Vagina (tissue), 2 donors: ENCODE measurements at places on chromosomes 2 and 18. TPM values are rescaled to one million over a fixed set of nuclear protein-coding genes. Genes with fewer than 3 reads are reported as not detected.

- no peak for DNase-seq
Measured at GRCh38 chr18:6866552-6867085, 137.1 kb downstream of the ARHGAP28 start.

DNA sequence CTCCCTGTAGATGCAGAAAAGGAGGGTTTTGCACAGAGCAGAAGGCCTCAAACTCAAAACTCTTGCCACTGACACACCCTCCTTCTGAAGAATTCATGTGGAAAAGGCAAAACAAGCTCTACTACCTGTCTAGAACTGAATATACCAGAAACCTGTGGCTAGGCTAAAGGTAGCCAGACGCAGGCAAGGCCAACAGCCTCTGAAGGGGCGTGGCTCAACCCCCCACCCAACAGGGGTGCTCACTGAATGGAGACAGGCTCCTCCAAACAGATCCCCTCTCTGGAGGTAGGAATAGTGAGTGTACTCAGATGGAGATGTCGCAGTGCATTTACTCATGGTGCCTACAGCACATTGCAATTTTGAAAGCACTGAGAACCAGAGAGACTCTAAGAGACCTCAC is 3.0 kb upstream of the STK17B start:
- no peak for DNase-seq

DNA sequence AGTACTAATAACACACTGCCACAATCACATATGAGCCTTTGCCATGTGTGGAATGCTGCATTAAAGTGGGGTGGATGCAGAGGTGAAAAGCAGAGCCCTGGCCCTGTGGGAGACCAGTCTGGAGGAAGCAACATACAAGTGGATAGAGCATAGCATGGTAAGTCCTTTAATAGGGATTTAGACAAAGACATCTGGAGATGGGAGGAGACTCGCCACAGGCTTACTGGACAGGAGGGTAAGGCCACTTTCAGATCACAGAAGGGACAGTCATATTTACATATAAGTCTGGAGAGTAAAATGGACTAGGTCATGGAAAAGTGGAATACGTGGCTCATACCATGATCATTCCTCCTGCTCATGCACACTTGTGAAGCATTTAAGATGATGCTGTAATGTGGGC is 84.3 kb downstream of the PPP1R1C start:
- DNase-seq: no peak

- DNase-seq: no peak
Measured at GRCh38 chr2:147405651-147406050, 439.2 kb upstream of the ACVR2A start.

DNA sequence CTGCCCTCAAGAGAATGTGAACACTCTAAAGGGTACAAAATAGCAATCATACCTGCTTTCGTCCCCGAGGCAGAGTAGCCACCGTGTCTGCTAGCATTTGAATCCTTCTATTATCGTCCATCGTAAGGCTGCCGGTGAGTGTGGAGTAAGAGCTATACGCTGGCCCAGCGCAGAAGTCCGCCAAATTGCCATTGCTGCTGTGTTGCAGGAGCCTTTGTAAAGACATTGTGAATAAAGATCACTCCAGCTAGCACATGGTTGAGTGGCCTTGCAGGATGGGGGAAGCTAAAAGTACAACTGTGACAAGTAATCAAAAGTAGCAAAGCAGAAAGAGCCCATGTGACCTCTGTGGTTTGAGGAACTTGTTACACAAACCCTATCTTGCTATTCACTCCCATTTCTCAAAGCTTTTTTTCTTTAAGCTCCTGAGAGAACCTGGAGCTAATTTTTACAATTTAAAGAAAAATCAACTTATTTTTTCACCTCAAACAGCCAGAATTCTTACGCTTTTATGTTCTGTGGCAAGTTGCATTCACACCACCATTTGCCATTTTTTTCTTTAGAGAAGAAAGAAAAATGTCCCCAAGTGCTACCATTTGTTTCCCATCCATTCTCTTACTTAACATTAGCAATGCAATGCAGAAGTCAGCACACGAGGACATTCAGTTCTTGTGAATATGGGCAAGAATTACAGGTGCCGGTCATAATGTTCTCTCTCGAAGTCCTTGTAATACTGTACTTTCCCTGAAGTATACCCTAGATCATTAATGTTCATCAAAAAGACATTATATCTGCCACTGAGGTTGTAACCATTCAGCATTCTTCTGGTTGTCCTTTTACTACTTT is at the start of gene CYTIP:
CYTIP (minus strand) TSS at position 295 of the 846 bp plus-strand sequence; CDS start at position 226, 69 bp downstream.
- DNase-seq: no peak

DNA sequence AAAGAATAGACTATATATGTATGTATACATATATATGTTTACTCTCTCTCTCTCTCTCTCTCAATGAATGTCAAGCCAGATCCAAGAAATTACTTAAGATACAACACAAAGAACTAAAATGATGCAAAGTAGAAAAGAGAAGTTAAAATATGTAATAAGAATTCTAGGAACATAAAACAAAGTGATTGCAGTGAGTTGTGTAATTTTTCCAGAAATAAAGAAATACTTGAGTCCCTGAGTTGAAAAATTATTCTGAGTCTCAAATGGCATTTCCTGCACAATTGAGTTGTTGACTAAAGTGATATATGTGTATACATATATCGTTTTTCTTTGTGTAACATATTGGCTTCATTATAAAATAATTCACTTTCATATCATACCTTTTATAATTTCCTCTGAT is 262.4 kb downstream of the INSIG2 start:
- no peak for DNase-seq

GRCh38 chr2:237932731-237933131 is 34.1 kb upstream of the UBE2F start:
- DNase-seq: no peak

DNA sequence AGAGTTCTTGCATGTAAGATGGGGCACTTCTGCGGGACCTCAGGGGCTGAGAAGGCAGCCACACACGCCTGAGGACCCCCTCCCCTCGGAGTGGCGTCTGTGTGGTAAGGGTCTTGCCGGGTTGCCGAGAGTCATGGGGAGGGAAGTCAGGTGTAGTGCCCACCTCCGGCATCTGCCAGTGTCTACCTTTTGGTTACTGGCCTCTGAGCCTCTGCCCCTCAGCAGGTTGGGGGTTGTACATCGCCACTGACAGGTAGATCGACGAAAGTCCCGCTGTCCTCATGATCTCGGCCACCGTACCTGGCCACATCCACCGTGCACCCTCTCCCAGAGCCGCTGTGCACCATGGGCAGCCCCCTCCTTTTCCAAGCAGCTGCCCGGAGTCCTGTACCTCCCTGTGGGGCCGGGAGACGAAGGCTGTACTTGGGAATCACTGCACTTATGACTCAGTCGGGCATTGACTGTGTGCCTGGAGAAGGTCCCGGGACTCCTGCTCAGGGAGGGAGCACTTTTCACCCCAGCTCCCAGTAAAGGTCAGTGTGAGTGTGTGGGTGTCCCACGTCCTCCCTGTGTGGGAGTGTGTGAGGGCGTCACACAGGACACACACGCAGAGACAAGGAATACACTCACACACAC is 332.4 kb upstream of the MYT1L start:
- DNase-seq: no peak

DNA sequence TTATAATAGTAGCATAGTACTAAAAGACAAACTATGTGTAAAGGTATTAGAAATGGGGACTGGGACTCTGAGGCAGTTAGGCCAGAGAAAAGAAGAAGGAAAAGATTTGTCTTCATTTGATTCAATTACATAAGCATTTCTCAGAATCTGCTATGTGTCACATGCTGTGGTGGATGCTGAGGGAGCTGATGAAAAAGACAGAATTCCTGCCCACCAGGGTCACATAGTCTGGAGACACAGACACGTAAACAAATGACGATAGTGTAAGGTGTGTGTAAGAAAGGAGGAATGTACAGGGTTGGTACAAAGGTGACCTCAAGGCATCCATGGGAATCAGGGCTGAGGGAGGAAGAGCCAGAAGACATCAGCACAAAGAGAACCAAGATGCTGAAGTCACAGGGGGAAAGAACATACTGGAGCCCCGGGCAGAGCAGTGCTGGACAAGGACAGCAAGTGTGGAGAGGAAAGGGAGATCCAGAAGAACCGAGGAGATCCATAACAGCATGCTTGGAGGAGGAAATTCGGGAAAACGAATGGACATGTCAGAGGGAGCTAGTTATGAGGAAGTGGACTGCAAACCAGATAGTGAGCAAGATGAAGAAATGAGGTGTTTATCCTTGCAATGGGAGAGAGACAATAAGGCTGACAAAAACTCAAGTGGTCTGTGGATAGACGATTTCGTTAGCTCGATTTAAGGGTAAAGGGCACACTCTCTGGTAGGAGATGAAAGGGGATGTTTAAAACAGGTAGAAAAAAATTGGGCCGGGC is 1.2 kb upstream of the MAPRE3 start:
- no peak for DNase-seq

DNA sequence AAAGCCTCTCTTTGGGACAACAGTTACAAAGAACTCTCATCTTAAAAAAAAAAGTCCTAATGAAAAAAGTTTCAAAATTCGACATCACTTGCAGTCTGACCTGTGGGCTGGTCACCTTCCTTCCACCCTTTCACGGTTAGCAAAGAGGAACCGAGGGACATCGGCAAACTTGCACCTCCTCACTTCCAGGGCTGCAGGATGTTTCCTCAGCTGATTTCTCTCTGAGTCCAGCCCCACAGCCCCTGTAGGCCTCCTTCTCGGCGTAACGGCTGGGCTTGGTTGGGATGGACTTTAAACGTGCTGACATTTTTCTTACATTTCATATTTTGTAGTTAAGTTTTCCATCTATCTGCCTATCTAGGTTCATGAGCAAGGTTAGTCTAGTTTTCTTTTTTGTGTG is 5.7 kb upstream of the CAB39 start:
- no peak for DNase-seq

The SCN7A gene
- 15.0 TPM for total RNA-seq

The INPP4A gene
- total RNA-seq: 38.1 TPM

The MPV17 gene
- 55.7 TPM for total RNA-seq

The UGT1A3 gene
- not detected for total RNA-seq

The PIEZO2 gene
- 5.9 TPM for total RNA-seq

The GPAT2 gene
- 1.2 TPM for total RNA-seq
